ENCODE measurements at places on chromosomes 2 and 18. TPM values are rescaled to one million over a fixed set of nuclear protein-coding genes. Genes with fewer than 3 reads are reported as not detected.

- no peak for DNase-seq
Measured at GRCh38 chr2:151984424-151985083, 114.3 kb downstream of the CACNB4 start.

DNA sequence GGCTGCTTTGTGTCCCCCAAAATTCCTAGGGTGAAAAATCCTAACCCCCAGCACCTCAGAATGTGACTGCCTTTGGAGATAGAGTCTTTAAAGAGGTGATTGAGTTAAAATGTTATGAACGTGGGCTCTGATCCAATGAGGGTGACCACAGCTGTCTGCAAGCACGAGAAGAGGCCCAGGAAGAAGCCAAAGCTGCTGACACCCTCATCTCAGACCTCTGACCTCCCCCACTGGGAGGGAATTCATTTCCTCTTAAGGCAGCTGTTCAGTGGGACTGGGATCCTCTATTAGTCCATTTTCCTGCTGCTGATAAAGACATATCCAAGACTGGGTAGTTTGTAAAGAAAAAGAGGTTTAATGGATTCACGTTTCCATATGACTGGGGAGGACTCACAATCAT is 544.4 kb downstream of the DCDC2C start:
- no peak for DNase-seq

GRCh38 chr2:120245520-120246332 is 6.9 kb upstream of the RALB start:
- DNase-seq, result no peak

DNA sequence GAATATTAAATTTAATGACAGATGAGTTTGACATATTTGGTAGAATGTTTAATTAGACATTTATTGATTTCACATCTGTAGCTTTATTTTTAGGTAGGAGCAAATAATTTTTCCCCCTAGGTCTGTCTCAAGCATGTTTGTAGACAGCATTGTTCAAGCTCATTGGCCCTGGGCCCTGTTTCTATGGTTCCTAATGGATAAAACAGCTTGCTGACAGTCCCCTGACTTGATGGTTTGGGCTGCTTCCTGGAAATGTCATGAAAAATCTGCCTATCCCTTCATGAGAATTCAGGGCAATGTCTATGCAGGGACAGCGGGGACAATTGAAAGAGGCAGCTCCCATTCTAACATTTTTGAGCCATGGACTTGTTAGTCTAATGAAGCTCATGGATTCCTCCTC is 14.6 kb upstream of the MEP1B start:
- DNase-seq, result no peak

- DNase-seq, result no peak
Measured at GRCh38 chr2:26772064-26773001, 8.2 kb downstream of the SLC35F6 start.

GRCh38 chr2:83730223-83730622 is 728.9 kb downstream of the SUCLG1 start:
- DNase-seq, result no peak

- peak; percentile 83 for DNase-seq
Measured at GRCh38 chr2:23480957-23481797, 96.2 kb downstream of the KLHL29 start.

GRCh38 chr18:45277908-45278307 is 337.4 kb upstream of the SLC14A2 start:
- DNase-seq, result no peak

DNA sequence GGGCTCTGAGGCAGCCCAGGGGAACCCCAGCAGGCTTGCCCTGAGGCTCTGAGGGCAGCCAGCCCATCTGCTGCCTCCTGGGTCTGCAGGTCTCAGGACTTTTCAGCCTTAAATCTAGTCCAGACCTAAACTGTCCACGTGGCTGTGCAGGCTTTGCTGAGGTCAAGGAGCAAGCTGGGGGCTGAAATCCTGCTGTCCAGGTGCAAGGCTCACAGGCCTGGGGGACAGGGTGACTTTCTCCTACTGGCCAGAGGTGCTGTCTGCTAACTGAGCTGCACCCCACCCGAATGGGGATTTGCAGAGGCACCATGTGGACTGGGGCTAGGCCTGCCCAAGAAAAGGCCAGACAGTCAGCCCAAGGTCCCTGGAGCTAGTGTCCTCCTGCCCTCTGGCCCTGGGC is 32.1 kb downstream of the SDC1 start:
- no peak for DNase-seq

GRCh38 chr2:768451-768850 is 91.2 kb upstream of the TMEM18 start:
- no peak for DNase-seq

GRCh38 chr2:106174056-106174455 is 20.0 kb downstream of the UXS1 start:
- no peak for DNase-seq

DNA sequence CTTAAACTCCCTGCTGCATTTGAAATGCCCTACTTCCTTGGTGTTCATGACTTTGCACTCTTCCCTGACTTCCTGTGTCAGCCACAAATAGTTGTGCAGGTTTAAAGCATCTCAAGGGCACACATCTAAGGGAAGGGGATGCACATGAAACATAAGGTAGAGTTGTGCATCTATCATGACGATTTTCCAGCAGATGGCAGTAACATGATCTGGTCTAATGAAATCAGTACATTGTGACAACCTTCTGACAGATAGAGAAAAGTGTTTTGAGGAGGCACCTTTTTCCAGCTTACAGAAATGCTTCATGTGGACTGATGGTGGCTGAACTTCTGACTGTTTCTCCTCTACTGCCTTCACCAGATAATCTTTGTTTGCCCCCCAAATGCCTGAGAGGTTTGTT is 238.9 kb downstream of the XIRP2 start:
- DNase-seq, result no peak

GRCh38 chr2:105682401-105682800 is 62.3 kb upstream of the NCK2 start:
- no peak for DNase-seq

GRCh38 chr2:219082332-219082958 is 21.7 kb upstream of the IHH start:
- no peak for DNase-seq

DNA sequence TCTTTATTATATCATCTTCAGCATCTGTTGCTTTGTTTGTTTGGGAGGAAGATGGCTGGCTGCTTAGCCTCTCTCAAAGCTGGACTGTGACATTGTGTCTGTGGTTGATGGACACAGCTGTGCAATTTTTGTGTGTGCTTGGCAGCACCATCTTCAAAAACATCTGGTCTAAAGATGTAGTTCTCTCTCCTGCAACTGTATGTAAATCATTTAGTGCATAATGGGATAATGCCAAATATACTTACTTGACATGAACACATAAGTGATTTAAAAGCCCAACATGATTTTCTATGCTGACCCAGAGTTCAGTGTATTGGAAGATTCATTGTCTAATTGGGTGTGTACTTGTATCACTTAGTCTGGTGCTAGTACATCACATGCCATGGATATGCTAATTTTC is 112.2 kb downstream of the MAP4K4 start:
- no peak for DNase-seq

DNA sequence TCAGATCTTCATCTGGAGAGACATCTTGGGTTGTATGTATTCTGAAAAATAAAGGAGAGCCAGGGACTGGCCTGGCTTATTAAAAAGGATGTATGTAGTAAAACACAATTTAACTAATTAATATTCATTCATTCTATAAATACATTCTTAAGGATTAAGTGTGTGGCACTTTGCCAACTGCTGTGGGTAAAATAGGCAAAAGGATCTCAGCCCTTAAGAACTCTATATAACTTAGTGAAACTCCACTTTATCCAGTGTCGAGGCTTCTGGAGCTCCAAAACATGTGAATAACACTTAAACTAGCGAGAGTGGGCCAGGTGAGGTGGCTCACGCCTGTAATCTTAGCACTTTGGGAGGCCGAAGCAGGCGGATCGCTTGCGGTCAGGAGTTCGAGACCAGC is 7.7 kb upstream of the STK39 start:
- no peak for DNase-seq

DNA sequence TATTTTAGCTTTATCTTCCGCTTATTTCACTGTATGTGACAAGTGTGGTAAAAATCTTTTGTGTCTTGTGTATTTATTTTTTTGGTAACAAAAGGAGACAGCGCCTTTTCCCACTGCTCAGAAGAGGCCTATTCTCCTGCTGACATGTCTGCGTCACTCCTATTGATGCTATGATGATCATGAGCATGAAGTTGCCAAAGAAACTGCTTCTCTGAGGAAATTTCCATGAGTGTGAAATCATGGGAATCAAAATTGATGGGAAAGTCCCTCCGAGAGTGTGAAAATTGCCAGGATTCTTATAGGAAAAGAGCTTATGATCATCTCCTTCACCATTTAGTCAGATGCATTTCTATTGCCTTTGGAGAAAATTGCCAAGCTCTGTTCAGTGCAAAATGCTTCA is 36.5 kb upstream of the DARS1 start:
- no peak for DNase-seq

- DNase-seq, result no peak
Measured at GRCh38 chr18:79941473-79942119, 9.9 kb downstream of the SLC66A2 start.

OR6B2 gene
- not detected for total RNA-seq

PAX3 gene
- total RNA-seq, result not detected

ACMSD gene
- total RNA-seq, result not detected

ARL6IP6 gene
- 32.0 TPM for total RNA-seq

LRP2 gene
- total RNA-seq, result 0.21 TPM

Data from kidney epithelial cell (primary cell).